ENCODE measurements at places on chromosomes 11 and 22. TPM values are rescaled to one million over a fixed set of nuclear protein-coding genes. Genes with fewer than 3 reads are reported as not detected.

- H3K27ac ChIP-seq: no peak overlapping the region
- peaks cover 2% of the 10 kb centered on the region for H3K27me3 ChIP-seq
- H3K4me3 ChIP-seq: no peak overlapping the region
- no peaks in the 10 kb centered on the region for H3K36me3 ChIP-seq
- no peak for DNase-seq
Observed at GRCh38 chr22:28497188-28497587, 182.5 kb downstream of the TTC28 start.

DNA sequence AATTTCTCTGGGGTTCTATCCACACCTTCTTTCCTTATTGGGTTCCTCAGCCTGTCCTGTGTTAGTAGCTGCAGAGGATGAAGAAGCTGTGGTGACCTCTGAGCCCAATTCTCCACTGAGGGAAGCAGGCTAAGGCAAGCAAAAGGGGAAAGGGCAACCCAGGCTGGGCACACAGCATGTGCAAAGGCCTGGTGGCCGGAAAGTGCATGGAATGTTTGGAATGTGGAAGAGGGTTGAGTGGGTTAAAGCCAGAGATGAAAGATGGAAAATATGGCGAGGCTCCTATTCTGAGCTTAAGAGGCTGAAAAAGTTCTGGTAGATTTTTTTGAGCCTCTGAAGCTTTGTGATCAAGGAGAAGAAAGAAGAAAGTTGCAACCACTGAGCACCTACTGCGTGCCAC, 247.1 kb downstream of the MIAT start:
- no peak for DNase-seq
- no peak overlapping the region for H3K4me3 ChIP-seq
- peaks cover 18% of the 10 kb centered on the region for H3K4me1 ChIP-seq

- DNase-seq: no peak
- no peaks in the 10 kb centered on the region for H3K4me1 ChIP-seq
- H3K36me3 ChIP-seq: no peaks in the 10 kb centered on the region
- H3K4me3 ChIP-seq: no peak overlapping the region
Observed at GRCh38 chr22:25930083-25930482, 188.1 kb downstream of the MYO18B start.

DNA sequence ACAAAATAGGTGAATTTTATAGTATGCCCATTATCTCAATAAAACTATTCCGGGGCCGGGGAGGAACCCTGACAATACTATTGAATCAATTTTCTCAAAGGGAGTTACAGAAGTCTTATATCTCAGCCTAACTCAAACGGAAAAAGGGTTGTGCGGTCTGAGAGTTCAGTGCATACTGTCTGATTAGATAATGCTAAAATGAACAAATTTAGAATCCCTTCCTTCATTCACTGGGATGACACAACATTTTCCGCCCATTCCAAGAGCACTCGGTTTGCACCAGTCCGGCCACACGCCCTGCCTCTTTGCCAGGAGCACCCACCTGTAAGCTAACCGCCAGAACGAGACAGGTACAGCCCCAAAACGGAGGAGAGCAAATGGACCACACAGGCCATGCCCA, 50.0 kb upstream of the NFRKB start:
- H3K36me3 ChIP-seq: peaks cover 41% of the 10 kb centered on the region
- H3K4me1 ChIP-seq: no peaks in the 10 kb centered on the region
- DNase-seq: no peak
- no peak overlapping the region for H3K4me3 ChIP-seq
- no peak overlapping the region for H3K27ac ChIP-seq

- H3K27me3 ChIP-seq: no peaks in the 10 kb centered on the region
- no peak overlapping the region for H3K27ac ChIP-seq
- H3K36me3 ChIP-seq: peaks cover 89% of the 10 kb centered on the region
- H3K4me1 ChIP-seq: no peaks in the 10 kb centered on the region
- no peak overlapping the region for H3K4me3 ChIP-seq
Observed at GRCh38 chr11:116866804-116867455, 29.5 kb upstream of the APOA1 start.

DNA sequence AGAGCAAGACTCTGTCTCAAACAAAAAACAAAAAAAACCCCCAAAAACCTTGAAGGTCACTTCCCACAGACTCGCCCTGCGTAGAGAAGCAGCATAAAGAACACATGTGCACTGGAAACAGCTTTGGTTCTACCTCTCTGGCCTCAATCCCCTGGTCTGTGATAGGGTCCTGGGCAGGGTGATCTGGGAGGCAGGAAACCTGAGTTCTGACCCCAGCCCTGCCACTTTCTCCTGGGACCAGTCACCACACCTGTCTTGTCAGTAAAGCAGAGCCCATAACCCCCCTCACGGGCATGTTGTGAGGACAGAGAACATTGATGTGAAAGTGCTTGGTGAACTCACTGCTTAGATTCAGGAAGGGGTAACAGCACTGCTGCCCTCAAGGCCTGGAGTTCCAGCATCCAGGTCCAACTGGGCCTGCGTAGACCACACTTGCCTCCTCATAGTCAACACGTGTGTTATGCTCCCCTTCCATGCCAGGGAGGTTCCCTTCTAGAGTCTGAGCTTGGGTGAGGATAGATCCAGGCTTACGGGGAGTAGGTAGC, 11.4 kb downstream of the UCP2 start:
- peak overlapping the region; percentile 77 for H3K27ac ChIP-seq
- no peak overlapping the region for H3K4me3 ChIP-seq
- peaks cover 99% of the 10 kb centered on the region for H3K4me1 ChIP-seq
- DNase-seq: no peak

- no peak overlapping the region for H3K4me3 ChIP-seq
- H3K27me3 ChIP-seq: peaks cover 4% of the 10 kb centered on the region
- no peaks in the 10 kb centered on the region for H3K36me3 ChIP-seq
- DNase-seq: no peak
Observed at GRCh38 chr22:36218648-36219193, 17.1 kb upstream of the APOL4 start.

OPCML gene
- not detected for total RNA-seq

BBOX1 gene
- total RNA-seq: not detected

H19 gene
- not detected for total RNA-seq

IGF2 gene
- total RNA-seq: not detected

PGA3 gene
- not detected for total RNA-seq

DDI1 gene
- not detected for total RNA-seq

Data from CD4-positive, alpha-beta T cell (primary cell).